ENCODE measurements at places on chromosomes 5 and 9. TPM values are rescaled to one million over a fixed set of nuclear protein-coding genes. Genes with fewer than 3 reads are reported as not detected.

SPATA31A3 gene
- not detected for total RNA-seq

DNA sequence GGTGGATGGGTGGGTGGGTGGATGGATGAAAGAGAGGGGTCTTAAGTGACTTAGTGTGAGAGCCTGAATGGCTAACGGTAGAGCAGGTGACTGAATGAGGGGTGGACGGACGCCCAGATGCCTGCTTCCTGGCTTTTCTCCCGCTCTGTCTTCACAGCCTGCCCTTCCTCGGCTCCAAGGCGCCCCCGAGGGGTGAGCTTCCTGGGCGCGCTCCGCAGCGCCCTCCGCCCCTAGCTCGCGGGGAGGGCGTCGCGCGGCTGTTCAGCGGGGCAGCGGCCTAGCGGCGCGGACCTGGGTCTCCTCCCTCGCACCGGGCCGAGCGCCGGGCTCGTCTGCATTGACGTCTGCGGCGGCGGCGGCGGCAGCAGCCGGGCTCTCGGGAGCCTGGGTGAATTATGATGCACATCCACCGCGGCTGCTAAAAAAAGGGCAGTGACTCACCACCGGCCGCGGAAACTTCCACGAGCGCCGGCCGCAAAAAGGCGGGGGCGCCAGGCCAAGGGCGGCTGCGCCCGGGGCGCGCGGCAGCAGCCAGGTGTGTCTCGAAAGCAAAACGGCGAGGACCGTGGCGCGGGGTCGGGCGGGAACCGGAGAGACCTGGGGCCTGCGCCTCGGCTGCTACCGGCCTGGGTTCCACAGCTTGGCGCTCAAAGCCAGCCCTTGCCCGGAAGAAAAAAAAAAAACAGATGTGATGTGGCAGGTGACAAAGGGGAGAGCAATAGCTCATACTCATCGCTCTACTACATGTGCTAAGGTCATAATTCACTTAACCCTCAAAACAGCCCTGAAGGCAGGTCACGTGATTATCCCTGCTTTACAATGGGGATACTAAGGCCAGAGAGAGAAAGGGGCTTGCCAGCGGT is 143.0 kb upstream of the ADRA1B start:
- peak overlapping the region; percentile 42 for H3K27ac ChIP-seq
- peak overlapping the region; percentile 26 for H3K4me3 ChIP-seq
- peaks cover 13% of the 10 kb centered on the region for H3K27me3 ChIP-seq
- H3K4me1 ChIP-seq: peaks cover 38% of the 10 kb centered on the region

LCP2 gene
- 254 TPM for total RNA-seq

FAM200C gene
- 1.3 TPM for total RNA-seq

- peaks cover 9% of the 10 kb centered on the region for H3K27me3 ChIP-seq
- no peak overlapping the region for H3K27ac ChIP-seq
- no peaks in the 10 kb centered on the region for H3K36me3 ChIP-seq
- H3K4me1 ChIP-seq: no peaks in the 10 kb centered on the region
- no peak overlapping the region for H3K4me3 ChIP-seq
Measured at GRCh38 chr5:74216012-74216411, 424.5 kb downstream of the ENC1 start.

SCAI gene
- total RNA-seq: 15.9 TPM

CAVIN4 gene
- total RNA-seq: 0.23 TPM

DNA sequence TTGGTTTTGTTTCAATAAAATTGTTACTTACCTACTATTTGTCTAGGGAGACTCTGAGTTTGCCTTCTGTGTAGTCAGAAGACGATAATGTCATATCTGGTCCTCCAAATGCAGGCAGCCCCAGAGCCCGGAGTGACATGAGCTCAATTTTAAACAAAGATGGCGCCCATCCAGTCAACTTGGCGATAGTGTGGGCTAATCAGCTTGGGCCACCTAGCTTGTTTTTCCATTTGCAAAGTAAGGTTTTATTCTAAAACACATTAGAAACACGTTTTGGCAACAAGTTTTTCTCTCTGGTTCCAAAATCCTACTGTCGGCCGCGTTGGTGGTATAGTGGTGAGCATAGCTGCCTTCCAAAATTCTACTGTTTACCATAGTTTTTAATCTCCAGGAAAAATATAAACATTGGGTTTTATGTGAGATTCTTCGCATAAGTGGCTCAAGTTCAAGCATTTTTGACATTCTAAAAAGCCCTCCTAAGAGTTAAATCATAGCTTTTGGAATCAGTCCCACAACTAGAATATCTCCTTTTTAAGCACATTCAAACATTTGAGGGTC is 13.2 kb downstream of the TSC1 start:
- no peak overlapping the region for H3K4me3 ChIP-seq
- H3K36me3 ChIP-seq: peaks cover 17% of the 10 kb centered on the region
- DNase-seq: no peak
- H3K27ac ChIP-seq: no peak overlapping the region
- H3K27me3 ChIP-seq: no peaks in the 10 kb centered on the region

DNA sequence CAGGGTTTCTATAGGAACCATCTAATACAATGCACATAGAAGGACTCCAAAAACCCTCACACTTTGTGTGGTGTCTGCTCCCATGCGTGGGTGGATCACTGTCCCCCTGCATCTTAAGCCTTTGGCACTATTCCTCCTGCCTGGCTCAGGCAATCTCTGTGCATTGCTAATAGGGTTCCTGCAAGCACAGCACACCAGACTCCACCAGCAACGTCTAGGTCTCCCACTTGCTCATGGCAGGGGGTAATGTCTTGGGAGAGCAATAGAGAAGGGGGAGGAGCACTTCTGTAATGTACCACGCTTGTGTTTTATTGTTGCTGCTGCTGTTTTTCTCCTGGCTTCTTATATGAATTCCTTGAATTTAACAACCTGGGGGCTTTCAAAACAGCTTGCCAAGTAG is 182.6 kb upstream of the GLRA1 start:
- H3K4me3 ChIP-seq: no peak overlapping the region
- no peak overlapping the region for H3K27ac ChIP-seq

CTNND2 gene
- not detected for total RNA-seq

- no peak overlapping the region for H3K27ac ChIP-seq
- no peaks in the 10 kb centered on the region for H3K36me3 ChIP-seq
- H3K4me1 ChIP-seq: no peaks in the 10 kb centered on the region
- H3K4me3 ChIP-seq: no peak overlapping the region
- H3K27me3 ChIP-seq: peaks cover 8% of the 10 kb centered on the region
Measured at GRCh38 chr5:73031839-73032238, 76.0 kb downstream of the FCHO2 start.

SLC25A2 gene
- 0.16 TPM for total RNA-seq

DNA sequence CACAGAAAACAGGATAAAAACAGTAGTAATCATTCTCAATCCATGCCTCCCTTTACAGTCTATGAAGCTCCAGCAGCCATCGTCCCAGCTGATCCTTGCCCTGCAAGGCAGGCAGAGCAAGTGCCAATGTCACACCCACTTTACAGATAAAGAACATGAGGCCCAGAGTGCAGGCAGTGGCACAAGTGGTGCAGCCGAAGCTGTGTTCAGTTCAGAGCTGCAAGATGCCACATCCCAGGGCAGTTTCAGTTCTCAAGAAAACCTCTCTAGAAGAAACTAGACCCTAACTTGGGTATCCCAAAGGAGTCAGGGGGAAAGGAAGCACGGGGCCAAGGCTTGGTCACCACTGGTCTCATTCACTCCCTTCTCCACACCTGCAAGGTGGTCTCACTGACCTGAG is 34.6 kb upstream of the CPLX2 start:
- H3K27ac ChIP-seq: no peak overlapping the region
- no peak for DNase-seq
- H3K4me3 ChIP-seq: no peak overlapping the region
- no peaks in the 10 kb centered on the region for H3K36me3 ChIP-seq

CEL gene
- total RNA-seq: 2.1 TPM

SLC34A1 gene
- total RNA-seq: not detected

ALDOB gene
- total RNA-seq: not detected

DNA sequence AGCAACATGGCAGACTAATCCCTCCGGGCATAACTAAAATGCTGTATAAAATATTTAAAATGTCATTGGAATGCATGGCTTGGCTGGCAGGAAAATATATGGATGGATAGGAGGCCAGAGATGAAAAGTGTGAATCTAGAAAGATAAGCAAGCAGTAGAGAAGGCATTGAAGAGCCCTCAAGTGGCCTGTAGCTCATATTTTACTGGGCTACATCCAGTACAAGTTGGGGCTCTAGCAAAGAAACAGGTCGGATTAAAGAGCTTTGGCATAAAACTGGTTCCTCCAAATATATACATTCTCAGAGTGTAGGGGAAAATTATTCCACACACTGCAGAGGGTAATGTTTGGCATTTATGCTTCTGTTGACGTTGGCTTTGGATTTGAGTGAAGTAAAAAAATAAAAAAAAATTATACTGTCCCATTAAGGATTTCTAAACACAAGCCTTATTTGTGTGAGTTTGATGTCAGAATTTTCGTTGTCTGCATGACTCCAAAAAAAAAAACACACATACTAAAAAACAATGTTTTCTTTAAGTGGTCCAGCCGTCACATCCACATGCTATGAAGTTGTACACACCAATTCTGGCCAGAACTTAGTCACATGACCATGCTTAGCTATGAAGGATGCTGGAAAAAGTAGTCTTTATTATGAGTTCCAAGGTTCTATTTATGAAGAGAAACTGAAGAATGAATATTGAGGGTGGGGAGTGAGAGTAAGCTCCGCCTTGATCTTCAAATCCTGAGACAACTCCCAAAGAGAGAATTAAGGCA is 147.0 kb downstream of the TLE1 start:
- H3K36me3 ChIP-seq: no peaks in the 10 kb centered on the region
- DNase-seq: no peak
- no peaks in the 10 kb centered on the region for H3K27me3 ChIP-seq
- H3K4me1 ChIP-seq: no peaks in the 10 kb centered on the region

DNA sequence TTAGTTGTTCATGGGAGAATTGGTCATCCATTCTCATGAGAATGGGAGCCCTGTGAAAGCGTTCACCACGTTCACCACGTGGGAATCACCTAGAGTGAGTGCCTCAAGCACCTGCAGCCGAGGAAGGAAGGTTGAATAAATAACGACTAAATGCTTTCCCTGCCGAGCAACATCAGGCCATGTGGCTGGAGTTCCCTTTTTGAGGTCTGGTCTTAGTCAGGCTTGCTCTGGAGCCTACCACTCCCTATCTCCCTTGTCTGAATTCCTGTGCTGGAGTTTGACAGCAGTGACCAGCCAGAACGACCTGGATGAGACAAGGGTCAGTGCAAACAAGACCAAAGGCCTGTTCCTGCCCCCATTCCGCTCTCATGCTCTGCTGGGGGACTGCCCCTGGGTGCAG is 28.5 kb downstream of the KCNMB1 start:
- H3K27ac ChIP-seq: no peak overlapping the region
- H3K4me3 ChIP-seq: no peak overlapping the region
- no peaks in the 10 kb centered on the region for H3K36me3 ChIP-seq

KLF4 gene
- 1.4 TPM for total RNA-seq

DNA sequence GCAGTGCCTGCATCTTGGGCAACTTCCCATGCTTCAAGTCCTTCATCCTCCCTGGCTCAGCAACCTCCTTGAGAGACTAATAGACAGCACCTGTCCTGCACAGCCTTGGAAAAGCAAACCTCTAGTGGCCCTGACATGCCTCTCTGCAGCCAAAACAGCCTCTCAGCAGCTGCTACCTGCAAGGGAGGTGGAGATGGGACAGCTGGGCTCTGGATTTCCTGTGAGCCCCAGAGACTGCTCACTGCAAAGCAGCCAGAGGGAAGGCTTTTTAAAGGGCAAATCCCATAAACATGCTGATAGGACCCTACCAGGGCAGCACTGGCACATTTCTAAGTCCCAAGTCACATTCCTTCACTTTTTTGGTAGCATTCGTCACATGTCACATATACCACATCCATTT is 31.5 kb upstream of the MYORG start:
- no peaks in the 10 kb centered on the region for H3K36me3 ChIP-seq
- no peak overlapping the region for H3K27ac ChIP-seq
- H3K4me1 ChIP-seq: no peaks in the 10 kb centered on the region
- no peaks in the 10 kb centered on the region for H3K27me3 ChIP-seq

- peak overlapping the region; percentile 36 for H3K27ac ChIP-seq
- peak; percentile 21 for DNase-seq
- no peaks in the 10 kb centered on the region for H3K36me3 ChIP-seq
- H3K27me3 ChIP-seq: peaks cover 69% of the 10 kb centered on the region
- peaks cover 41% of the 10 kb centered on the region for H3K4me1 ChIP-seq
Measured at GRCh38 chr9:33748633-33749304, 46.6 kb upstream of the PRSS3 start.

DNA sequence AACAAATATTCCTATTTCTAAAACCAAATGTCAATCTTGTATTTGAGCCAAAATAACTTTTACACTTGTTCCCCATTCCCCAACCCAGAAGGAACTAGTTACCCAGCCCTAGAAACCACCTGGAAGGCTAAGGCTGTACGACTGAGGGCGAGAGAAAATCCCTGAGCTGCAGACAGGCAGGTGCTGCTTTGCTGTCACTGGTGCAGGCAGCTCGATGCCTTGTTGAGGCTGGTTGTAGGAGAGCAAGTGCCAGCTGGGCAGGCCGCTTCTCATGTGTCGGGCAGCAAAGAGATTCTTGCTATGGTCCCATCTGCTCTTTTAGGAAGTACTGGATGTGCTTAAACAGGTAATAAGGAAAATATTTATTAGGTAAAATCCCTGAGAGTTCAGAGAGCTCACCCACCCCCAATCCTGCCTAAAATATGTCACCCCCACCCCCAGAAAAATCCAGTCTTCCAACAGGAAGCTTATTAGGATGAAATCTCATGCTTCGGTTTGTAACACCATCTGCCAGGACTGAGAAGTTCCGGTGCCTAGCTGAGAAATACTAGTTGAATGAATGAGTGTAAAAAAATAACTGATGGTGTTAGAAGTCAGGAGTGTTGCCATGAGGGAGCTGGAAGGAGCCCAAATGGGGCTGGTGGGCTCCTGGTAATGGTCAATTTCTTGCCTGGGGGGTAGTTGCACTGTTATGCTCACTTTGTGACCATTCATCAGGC is 91.1 kb upstream of the DMRT1 start:
- no peak for DNase-seq
- peak overlapping the region; percentile 19 for H3K27ac ChIP-seq
- H3K4me1 ChIP-seq: peaks cover 81% of the 10 kb centered on the region
- no peak overlapping the region for H3K4me3 ChIP-seq
- H3K36me3 ChIP-seq: peaks cover 15% of the 10 kb centered on the region

SLC6A18 gene
- not detected for total RNA-seq

DNA sequence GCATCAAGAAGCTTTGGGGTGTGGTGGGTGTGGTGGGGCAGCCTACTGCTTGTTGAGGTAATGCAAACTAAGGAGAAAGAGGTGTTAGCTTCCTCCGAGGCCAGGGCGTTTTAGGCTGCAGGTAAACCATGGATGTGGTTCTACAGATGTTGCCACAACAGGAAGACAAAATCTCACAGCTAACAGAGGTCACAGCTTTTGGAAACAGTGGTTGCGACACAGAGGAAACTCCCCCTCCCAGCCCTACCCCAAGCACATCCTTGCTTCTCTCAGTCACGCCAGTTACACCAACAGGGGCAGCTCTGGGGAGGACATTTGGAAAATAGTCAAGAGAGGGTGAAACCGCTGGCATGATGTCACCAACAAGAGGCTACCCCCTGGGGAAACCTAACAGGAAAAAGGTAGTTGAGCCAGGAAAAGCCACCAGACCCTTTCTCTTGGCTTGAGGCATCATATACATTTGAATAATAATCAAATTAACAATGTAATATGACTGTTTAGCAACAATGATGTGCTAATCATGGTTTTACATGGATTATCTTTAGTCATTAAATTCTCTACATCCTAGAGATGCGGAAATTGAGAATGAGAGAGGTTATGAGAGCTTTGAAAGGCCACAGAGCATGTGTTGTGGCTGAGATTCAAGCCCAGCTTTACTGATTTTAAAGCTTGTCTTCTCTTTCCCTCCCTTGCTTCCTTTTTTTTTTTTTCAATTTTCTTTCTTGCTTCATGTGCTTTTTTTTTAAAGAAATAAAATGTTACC is 82.2 kb upstream of the IL12B start:
- H3K36me3 ChIP-seq: peaks cover 3% of the 10 kb centered on the region
- no peak overlapping the region for H3K4me3 ChIP-seq
- DNase-seq: peak; percentile 79
- H3K27me3 ChIP-seq: peaks cover 32% of the 10 kb centered on the region
- H3K27ac ChIP-seq: no peak overlapping the region
- H3K4me1 ChIP-seq: peaks cover 48% of the 10 kb centered on the region
